ENCODE measurements at places on chromosomes 2 and 18.

- no peak for DNase-seq
These were observed 289.3 kb downstream of the CELF4 start for GRCh38 chr18:37276111-37276890.

GRCh38 chr2:120859814-120860578 lies 124.3 kb downstream of the GLI2 start:
- DNase-seq = no peak

- no peak for DNase-seq
These were observed 28.2 kb upstream of the ACAA2 start for GRCh38 chr18:49841236-49842217.

- DNase-seq = no peak
These were observed 347.5 kb downstream of the METTL4 start for GRCh38 chr18:2223849-2224248.

GRCh38 chr18:34221971-34222306 lies 2.8 kb downstream of the NOL4 start:
- no peak for DNase-seq

DNA sequence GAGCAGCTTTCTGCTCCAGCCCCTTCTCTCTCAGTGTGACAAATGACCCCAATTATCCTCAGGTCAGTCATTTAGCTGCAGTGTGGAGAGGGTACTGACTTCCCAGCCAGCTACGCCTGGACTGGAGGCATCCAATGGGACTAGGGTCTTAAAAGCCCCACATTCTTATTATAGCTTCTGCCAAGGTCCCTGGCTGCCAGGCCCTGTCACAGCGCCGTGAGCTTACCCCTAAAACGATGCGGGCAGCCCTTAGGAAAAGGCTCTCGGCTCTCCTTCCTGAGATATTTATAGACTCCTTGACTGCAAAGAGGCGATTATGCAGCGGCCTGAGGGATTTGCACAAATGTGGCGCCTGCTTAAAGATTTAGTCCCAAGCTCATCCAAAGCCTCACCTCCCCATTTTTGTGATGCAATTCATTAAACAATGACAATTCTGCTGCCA lies 69.2 kb upstream of the EDAR start:
- no peak for DNase-seq

GRCh38 chr2:178197791-178198190 lies 3.5 kb downstream of the OSBPL6 start:
- no peak for DNase-seq

- no peak for DNase-seq
These were observed 1.9 kb downstream of the MCFD2 start for GRCh38 chr2:46913471-46914381.

- DNase-seq = no peak
These were observed 220.1 kb downstream of the HAUS1 start for GRCh38 chr18:46324087-46324955.

DNA sequence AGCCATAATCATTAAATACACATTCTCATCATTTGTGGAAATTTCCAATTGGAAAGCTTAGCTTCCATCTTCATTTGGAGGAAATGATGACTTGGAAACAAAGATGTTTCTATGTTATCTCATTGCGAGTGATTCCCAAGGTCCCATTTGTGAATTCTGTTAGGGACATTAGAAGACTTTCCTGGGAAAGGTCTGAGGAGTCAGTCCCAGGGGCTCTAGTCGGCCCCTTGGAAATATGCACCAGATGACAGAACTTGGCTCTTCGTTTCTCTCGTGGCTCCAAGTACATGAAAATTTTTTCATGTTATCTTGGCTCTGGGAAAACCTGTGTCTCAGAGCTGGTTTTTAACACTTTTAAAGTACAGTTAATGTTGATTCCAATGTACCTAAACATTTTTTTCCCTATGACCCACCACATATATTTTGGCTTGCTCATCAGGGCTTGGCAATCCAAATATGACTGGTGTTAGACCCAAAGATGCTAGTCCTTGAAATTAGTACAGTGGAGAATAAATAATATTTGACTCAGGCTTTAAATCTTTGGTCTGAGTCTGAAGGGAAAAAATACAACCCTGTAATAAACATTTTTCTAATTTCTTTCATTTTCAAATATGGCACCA lies 15.4 kb upstream of the CAVIN2 start:
- no peak for DNase-seq

- DNase-seq = no peak
These were observed 264.0 kb upstream of the CHST9 start for GRCh38 chr18:27449104-27449503.

GRCh38 chr2:69077252-69077950 lies 64.4 kb downstream of the ANTXR1 start:
- DNase-seq = no peak

DNA sequence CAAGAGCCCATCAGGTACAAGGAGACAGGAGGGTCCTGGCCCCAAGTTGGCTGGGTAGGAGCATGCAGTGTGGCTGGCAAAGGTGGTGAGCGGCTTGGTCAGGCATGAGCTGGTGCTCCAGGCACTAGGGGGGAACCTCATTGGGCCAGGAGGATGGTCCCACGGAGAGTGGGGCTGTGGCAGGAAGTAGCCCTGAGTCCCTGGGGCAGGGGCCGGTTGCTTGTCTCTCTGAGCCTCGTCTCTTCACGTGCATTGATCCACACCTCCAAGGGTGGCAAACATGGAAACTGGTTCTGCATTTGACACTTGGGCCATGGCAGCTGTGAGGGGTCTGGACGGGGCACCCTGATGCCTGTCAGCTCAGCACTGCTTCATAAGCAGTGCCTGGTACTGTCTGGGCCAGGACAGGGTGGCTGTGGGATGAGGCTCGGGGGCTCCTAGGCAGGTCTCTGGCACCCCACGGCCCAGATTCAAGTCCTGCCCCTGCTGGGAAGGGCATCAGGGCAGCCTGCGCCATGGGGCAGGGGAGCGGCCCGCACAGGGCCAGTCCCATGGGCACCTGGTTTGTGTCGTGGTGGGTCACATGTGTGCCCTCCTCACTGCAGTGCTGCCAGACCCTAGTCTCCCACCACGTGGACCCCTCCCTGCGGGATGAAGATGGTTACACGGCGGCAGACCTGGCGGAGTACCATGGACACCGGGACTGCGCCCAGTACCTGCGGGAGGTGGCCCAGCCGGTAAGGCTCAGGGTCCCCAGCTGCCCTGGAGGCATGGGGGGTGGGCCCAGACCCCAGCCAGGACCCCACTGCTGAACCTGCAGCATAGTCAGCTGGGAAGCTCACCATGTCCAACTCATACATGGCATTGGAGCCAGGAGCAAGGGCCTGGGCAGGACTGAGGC lies 16.4 kb downstream of the ESPNL start:
- no peak for DNase-seq

DNA sequence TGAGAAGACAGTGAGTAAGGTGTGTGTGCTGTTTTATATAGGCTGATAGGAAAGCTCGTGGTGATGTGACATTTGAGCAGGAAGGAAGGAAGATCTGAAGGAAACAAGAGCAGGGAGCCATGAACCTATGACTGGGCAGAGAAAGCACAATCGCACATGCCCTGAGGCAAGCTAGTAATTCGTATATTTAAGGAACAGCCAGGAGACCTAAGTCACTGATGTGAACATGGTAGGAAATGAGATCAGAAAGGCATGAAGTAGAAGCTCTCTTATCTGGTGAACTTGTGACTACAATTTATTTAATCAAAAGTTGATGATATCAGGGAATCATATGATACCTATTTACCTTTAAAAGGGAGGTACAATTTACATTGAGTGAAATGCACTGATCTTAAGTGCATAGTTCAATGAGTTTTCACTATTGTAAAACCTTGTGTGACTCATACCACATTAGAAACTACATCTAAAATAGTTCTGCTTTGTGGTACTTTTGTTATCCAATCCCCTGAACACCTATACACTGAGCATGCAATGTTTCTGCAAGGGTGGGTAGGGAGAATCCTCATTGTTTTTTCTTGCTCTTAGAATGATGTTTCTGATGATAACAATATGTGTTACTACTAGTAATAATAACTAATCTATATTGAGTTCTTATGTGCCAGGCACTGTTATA lies 67.5 kb downstream of the GALNT13 start:
- DNase-seq = no peak

DNA sequence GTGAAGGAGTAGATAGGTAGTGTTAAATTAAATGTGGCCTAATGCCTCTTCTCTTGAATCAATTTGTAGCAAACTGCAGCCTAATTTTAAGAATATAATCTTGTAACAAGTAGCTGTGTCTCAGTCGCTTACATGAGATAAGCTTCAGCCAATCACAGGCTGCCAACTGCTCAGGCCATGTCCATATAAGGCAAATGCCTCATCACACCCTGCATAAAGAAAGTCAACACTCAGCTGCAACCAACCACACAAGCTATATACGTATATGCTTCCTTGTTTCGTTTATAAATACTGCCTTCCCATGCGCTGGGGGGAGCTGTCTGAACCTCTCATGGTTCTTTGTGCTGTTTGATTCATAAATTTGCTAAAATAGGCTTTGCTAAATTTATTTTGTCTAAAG lies 476.3 kb downstream of the TRIB2 start:
- no peak for DNase-seq

- DNase-seq = no peak
These were observed 374.8 kb upstream of the MYT1L start for GRCh38 chr2:2705871-2706270.

DNA sequence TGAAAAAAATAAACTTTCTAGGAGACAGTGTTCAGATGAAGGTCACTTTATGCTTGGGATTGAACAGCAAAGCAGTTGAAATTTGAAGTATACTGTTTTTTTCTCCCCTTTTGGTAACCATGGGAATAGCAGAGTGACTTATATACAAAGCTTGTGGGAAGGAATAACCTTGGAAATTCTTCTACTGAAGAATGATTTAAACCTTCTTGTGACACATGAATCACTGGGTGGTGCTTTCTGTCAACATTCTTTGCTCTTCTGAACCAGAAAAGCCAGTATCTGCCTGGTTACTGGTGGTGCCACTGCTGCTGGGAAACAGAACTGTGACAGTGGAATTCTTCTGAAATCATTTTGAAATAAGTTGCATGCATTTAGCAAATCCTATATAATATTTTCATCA lies 39.4 kb upstream of the RND3 start:
- DNase-seq = no peak

DNA sequence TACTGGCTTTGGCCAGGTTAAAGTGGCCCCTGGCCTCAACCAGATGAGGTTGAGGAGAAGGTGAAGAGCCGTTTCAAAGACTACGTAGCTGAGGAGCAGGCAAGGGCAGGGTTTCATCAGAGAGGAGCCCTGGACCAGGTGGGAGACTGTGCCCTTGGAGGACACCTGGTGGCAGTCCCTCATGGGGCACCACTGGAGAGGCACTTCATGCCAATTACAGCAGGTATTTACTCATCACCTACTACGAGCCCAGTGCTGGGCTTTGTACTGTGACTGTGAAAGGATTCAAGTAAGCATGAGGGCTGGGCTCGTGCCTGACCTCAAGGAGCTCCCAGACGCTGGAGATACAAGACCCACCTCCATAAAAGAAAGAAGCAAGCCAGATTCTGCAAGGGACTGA lies 37.6 kb downstream of the SMAD7 start:
- no peak for DNase-seq

- DNase-seq = no peak
These were observed 1.1 kb upstream of the MTERF4 start for GRCh38 chr2:241103176-241103595.

DNA sequence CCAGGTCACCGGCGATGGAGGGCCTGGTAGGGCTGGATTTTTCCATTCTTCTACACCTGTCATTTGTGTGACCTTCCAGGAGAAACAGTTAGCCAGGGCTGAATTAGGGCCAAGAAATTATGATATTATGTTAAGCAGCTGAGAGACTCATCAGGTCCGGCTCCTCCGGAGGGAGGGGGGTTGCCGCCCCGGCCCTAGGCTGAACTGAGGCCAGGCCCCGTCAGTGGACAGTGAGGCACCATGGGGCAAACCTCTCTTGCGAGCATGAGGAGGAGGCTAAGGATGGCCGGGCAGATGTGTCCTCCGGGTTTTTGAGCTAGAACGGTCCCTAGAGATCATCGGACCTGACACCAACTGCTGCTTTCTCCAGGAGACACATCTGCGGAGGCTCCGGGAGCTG lies 150.1 kb downstream of the SOX11 start:
- no peak for DNase-seq
